Stimulated activated CD8-positive, alpha-beta memory T cell treated with anti-CD3 and anti-CD28 coated beads, Interleukin-15, amount 100 ng/mL, for 4 hours (primary cell): ENCODE measurements at places on chromosomes 16 and 17.

DNA sequence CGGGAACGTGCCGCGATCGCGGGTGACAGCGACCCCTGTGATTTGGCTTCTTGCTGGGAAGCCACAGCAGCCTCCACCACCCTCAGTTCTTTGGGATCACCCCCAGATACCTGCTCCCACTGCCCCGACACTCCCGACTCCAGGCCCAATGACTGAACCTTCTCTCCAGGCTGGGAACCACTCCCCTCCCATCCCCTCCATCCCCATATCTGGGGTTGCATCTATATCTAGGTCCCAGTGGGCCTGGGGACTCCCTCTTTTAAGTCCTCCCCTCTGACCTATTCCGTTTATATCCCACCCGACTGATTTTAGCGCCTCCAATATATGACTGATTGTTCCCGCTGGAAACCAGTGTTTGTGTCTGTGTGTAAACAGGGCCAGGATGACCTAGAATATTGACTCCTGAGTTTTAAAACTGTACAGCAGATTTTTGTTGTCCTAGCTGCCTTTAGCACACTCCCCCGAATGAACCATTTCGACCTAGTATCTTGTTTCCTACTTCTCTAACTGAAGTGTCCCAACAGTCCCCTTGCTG, 667 bp downstream of the PSMD3 start:
- no peak for DNase-seq

DNA sequence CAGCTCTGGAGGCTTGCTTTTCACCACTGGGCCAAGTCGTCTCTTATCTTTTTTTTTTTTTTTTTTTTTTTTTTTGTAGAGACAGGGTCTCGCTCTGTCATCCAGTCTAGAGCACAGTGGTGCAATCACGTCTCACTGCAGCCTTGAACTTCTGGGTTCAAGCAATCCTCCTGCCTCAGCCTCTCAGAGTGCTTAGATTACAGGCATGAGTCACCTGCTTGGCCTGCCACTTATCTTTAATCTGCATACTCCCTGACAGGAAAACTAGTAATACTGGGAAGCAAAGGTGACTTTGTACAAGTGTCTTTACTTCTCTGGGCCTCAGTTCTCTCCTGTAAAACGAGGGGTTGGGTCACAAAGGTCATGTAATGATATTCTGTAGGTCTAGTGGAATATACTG, 15.0 kb downstream of the NTN1 start:
- DNase-seq: no peak

GRCh38 chr17:27840688-27841087, 40.4 kb upstream of the NOS2 start:
- no peak for DNase-seq

- no peak for DNase-seq
These were observed 665 bp downstream of the MYBBP1A start for GRCh38 chr17:4554441-4554996.

DNA sequence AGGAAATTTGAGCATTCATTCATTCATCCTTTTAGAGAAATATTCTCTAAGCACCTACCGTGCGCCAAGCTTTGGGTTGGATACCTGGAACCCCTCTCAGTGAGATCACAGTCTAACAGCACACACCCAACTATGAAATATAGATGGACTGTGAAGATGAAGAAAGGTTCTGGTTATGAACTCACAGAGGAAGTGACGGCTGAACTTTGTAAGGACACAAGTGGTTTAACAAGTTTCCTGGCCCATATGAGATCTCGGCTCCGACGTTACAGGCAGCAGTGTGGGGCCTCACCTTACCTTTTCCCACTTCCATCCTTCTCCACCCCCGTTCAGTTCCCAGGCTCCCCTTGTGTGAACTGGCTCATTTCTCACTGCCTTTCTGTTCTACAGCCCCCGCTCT, 406.2 kb downstream of the MAF start:
- DNase-seq: no peak

DNA sequence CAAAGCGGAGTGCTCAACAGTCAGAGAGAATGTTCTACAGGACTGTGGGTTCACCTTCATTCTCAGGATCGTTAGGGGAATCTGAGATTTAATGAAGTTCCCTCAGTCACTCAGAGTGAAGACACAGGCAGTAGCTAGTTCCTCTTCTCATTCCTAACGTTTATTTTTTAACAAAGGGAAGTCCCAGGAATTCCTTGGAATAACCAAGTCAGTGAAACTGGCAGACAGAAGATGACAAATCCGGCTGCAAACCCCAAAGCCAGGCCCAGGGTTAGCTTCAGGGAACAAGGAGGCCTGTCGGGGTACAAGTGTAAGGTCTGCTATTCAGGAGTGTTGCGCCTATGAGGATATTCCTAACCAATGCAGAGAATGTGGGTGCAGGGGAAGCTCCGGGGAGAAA, 42.0 kb downstream of the COTL1 start:
- no peak for DNase-seq
